WERI-Rb-1 (cell line): ENCODE measurements at places on chromosomes 2 and 18.

GRCh38 chr2:177244244-177244771 lies 20.2 kb downstream of the NFE2L2 start:
- no peak for DNase-seq

- no peak for DNase-seq
These were observed 76.0 kb downstream of the NCK2 start for GRCh38 chr2:105820691-105821090.

DNA sequence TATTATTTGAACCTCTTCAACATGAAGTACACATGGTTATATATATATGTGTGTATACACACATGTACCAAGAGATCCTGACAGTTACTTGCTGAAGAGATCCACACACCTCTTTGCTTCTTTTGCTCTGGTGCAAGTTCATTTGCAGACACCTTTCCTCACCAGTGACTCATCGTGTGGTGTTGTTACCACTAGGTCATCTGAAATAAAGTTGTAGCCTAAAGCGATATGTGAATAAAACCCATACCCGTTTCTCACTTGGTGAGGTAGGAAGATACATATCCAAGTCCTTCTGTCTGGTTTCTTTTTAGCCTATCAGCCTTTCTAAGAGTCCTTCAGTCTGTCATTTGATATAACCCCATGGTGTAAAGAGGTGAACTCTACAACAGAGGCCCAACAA lies 379.4 kb upstream of the RAB12 start:
- no peak for DNase-seq

DNA sequence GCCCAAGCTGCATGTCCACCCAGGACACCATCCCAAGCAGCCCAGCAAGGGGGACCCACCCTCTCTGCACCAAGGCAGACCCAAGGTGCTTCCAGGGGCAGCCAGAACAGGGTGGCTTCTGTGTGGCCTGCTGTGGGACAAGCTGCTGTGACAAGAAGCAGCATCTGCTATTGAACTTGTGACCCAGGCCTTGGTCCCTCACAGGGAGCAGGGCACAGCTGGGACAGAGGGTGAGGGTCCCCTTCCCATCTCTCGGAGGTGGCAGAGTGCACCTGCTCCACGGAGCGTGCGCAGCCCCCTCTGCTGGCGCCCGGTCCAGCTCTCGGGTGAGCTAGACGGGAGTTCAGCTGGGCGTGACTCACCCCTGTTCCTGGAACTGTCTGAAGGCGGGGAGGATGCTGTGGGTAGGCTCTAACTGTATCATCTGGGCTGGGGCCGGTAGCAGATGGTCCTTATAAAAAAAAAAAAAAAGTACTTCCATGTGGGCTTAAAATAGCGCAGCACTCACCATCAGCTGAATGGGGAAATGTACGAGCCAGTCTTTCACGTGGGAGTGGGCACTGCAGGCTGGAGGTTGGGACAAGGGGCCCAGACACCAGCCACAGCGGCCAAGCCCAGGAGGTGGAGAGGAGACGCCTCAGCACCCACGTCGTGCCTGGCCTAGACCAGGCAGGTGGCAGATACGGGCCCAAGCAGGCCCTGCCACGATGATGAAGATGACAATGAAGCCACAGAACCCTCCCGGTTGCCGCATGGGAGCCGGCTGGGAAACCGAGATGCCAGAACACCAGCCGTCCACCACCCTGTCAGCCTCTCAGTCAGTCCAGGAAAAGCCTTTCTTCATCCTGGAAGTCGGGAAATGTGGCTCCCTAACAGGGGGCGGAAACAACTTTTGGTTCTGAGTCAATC lies 136.8 kb upstream of the ID2 start:
- peak; percentile 88 for DNase-seq

- peak; percentile 80 for DNase-seq
These were observed 20.6 kb upstream of the ATRAID start for GRCh38 chr2:27191070-27191829.

DNA sequence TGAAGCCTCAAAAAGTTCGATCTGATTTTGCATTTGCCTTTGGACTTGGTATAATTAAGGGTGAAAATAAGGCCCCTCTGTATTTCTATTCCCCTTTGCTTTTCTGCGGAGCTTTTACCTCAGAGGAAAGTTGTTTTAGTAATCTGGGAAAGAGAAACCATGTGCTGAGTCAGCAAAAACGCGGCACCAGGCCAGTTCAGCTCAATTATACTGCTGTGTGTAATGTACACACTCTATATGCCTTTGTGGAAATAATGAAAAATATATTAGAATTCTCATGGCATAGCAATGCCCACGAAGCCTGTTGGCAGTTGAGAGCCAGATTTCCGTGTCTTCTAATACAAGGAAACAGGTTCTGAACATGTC lies 161.9 kb upstream of the SIX2 start:
- no peak for DNase-seq

DNA sequence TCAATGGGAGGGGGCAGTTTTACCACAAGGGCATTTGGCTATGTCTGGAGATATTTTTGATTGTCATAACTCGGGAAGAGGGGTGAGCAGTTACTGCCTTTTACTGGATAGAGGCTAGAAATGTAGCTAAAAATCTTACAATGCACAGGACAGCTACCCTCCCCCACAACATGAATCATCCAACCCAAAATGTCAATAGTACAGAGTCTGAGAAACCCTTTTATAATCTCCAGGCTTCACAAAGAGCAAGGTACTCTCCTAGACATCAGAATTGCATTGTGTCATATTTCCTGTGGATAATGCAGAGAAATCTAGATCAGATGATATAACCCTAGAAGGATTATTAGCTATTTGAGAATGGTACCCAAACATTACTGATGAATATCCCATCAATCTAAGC lies 277.1 kb upstream of the NRP2 start:
- DNase-seq = no peak
